ENCODE measurements at places on chromosomes 6 and 20.

- no peak for DNase-seq
These were observed 9.9 kb upstream of the RPS6KA2 start for GRCh38 chr6:166636934-166637333.

DNA sequence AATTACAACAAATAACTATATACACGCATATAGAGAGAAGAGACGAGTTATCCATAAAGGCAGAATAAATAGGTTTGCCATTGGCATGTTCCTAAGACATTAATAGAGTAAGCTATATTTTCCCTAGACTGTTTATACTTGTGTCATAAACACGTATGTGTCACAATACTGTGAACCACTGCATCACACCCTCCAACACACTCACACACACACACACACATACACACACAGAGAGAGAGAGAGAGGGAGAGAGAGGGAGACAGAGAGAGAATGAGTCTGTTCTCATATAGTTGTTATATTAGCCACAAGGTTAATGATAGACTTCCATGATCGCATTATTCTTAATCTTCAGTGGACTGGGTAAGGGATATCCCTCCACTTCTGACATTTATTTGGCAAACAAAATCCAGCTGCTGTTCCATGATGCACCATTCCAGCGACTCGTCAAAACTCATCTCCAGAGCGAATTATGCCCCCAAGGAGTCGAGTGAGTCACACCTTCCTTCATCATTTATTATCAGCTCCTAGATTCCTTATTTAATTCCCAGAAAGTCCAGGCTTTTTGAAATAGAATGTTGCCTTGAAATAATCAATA lies 82.8 kb upstream of the HIVEP1 start:
- DNase-seq, result no peak

GRCh38 chr20:54190217-54190616 lies 16.4 kb upstream of the CYP24A1 start:
- DNase-seq, result no peak

DNA sequence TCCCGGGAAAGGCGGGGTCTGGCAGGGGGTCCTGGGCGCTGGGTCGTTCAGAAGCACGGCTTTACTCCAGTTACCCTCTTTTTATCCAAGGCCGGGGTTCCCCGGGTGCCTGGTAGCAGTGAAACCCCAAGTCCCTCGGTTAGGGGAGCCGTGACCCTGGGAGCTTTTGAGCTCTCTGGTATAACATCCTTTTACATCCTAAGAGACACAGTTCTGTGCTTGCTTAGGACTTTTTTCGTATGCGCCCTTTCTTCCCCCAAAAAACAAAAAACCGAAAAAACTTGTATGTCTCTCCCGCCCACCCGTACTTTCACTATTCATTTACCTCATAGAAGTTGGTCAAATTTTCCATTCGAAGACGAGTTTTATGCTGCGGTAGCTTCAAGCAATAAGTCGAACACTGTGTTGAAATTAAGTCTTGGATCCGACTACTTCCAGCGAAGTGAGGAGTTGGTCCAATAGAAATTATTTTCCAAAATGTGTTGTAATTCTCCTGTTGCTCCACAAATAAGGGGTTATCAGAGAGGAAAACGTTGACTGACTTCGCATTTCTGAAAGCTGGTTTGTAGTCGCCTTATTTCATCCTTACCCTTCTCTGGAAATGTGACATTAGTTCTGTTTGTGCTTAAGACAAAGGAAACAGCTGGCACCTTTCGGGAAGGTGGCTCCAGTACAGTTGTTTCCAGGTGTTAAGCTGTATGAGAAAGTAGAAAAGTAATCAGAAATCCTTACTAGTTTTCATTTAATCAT lies 816 bp upstream of the MAN1A1 start:
- peak; percentile 40 for DNase-seq

GRCh38 chr20:10370091-10370887 lies 63.7 kb downstream of the MKKS start:
- no peak for DNase-seq

GRCh38 chr6:6969761-6970223 lies 138.0 kb upstream of the RREB1 start:
- peak; percentile 18 for DNase-seq

- peak; percentile 64 for DNase-seq
These were observed 72.4 kb downstream of the GPX5 start for GRCh38 chr6:28597924-28598722.

DNA sequence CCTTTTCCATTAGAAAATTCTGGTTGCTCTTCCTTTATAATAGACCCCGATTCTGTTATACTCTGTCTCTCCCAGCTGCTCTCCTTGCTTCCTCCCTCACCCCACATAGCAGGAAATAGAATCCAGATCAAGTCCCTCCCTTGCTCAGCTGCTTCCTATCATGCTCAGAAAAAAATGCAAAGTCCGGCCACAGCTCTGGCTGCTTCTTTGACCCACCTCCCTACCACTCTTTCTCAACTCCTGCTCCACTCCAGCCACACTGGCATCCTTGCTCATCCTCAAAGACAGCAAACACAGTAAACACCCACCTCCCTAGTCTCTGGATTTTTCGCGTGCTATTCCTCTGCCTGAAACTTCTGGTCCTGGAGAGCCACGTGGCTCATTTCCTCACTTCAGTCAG lies 9.1 kb upstream of the SLC22A16 start:
- DNase-seq, result no peak

GRCh38 chr6:106912091-106912490 lies 62.4 kb downstream of the CD24 start:
- DNase-seq, result no peak

DNA sequence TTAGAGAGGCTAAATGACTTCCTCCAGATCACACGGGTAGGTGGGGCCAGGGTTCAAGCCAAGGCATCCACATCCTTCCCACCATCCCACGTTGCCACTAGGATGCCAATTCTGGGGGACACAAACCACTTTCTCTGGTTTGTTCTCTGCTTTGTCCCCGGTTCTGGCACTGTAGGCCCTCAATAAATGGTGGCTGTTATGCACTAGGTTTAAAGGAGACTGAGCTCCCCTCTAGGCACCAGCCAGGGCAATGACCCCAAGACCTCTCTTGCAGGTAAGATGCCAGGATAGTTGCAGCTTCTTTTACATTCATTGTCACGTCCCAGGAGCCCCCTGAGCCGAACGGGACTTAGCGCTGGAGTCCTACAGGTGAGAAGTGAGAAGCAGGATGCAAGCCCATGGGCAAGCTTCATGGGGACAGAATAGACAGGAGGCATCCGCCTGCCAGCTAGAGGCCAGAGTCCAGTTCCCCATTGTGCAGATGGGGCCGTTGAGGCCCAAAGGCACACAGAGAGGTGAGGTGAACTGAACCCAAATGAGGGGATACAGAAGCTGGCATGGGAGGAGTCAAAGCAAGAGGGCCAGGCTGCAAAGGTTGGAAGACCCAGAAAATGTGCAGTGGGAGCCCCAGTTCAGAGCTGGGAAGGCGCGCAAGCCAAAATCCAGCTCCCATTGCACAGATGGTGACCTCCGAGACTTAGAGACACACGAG lies 677 bp downstream of the PXMP4 start:
- peak; percentile 12 for DNase-seq

DNA sequence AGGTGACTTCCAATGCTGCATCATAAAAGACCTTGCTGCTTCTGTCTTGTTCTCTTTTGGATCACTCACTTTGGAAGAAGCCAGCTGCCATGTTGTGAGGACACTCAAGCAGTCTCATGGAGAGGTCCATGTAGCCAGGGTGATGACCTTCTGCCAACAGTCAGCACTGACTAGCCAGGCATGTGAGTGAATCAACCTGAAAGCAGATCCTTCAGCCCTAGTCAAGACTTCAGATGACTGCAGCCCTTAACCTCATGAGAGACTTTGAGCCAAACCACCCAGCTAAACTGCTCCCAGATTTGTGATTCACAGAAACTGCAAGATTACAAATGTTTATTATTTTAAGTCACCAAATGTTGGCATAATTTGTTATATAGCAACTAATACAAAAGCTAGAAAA lies 86.0 kb upstream of the IYD start:
- DNase-seq, result no peak

DNA sequence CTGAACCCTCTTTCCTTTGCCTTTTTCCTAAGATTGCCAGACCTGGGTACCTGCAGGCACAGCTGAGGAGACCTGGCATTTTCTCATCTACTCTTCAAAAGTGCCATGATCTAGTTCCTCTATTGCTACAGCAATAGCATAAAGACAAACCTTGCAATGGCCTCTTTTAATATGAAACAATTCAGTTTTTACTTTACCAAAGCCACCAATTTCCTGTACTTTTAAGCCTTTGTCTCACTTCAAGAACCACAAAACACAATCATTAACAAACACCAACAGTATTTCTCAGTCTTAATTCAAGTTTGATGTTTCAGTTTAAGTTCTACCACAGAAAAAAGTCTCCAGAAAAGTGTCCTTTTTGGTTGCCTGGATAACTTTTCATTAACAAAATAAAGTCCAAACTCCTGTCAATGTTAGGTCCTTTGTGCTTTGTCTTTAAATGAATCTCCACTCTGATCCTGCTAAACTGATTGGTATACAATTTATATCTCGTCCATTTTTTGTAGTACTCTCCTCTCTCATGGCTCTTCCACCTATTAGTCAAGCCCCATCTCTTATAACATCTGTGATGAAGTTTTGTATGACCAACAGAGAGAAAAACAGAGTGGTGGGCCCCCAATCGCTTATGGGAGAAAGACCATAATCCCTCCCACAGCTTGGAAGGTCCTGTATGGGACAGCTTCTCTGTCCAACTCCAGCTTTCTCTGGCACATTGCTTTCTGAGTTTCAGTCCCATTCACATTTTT lies 50.5 kb upstream of the THEMIS start:
- no peak for DNase-seq

GRCh38 chr6:169157197-169158148 lies 96.2 kb downstream of the THBS2 start:
- no peak for DNase-seq

DNA sequence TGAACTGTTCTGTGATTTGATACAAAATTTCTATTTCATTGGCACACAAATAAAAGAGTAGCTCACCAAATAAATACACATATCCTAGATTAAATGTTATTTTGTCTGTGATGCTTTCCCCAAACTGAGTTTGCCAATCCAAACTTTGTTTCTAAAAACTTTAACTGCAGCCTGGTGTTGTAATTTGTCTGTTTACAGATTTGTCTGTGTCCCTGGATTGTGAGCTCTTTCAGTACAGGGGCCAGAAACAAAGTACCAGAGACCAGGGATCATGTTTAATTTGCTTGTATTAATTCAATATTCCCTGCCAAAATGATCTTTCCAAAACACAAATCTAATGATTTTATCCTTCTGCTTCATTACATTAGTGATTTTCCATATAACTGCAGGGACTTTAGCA lies 1044.6 kb upstream of the GJE1 start:
- DNase-seq, result no peak

DNA sequence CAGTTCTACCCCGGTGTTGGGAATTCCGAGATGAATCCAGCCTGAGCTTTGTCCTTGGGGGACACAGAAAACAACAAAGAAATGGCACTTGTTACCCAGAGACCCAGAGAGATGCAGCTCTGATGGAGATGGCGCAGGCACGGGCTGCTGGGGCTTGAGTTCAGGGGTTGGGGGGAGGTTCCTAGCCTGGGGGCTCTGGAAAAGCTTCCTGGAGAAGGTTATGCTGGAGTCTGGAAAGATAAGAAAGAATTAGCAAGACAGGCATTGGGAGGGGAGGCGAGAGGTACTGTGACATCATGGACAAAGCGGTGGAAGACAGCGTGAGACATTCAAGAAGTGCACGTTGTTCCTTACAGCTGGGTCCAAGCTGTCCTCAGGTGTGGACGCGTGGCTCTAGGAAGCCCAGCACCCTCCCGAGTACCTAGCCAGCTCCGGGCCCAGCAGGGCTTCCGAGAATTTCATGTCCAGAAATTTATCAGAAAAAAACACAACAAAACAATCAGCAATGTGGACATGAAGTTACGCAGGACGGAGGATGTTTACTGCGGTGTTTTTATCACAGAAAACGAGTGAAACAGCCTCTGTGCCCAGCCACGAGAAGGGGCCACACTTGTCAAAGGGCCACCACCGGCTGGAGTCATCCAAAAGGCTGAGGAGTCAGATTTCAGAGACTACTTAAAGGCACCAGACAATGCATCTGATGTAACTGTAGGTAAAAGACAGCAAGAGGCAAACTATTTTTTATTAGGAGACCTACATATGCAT lies 39.5 kb downstream of the C20orf203 start:
- DNase-seq, result no peak

GRCh38 chr20:64091340-64091739 lies 7.1 kb upstream of the LKAAEAR1 start:
- DNase-seq, result no peak

DNA sequence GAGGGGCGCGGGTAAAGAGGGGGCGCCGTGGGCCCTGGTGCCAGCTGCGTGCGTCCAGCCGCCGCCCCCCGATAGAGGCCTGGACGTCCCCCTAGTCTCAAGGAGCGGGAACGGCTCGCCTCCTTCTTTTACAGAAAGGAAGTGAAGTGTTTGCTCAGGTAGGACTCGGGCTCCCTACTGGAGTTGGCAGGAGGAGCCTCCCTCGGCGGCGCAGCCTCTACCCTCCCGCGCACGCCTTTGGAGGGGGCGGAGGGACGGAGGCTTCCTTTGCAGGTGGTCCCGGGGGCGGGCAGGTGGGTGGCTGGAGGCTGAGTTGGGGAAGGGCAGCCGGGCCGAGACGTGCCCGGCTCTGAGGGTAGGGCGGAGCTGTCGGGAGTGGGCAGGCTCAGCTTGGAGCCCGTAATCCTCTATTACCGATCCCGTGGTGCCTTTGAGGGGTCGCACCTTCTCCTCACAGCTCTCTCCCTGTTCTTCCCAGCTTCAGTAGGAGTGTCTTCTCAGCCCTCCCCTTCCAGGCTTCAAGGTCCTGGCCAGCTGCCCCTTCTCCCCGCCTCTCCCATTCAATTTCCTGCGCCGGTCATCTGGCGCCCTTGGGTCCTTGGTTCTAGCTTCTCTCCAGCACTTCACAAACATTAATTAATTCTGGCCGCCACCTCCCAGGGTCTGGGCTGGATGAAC lies 728 bp downstream of the ITPR3 start:
- DNase-seq, result peak; percentile 73

DNA sequence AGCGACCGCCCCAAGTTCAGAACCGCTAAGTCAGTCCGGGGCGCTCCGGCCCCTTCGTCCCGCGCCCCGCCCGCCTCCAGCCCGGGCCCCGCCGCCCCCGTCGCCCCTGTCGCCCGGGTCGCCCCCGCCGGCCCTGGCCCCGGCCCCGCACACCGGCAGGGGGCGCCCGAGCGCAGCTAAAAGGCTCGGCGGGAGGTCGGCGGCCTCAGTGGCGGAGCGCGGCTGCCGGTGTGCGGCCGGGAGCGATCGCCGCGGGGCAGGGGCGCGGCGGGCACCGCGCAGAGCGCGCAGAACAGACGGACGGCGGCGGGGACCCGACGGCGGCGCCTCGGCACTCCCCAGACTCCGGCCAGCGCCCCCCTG lies at the start of gene FNDC1:
Gene FNDC1 (plus strand): TSS at position 208 of the 363 bp plus-strand sequence. CDS start 197 bp downstream, outside the sequence.
- DNase-seq, result peak; percentile 51

- peak; percentile 3 for DNase-seq
These were observed 60.9 kb downstream of the COL9A1 start for GRCh38 chr6:70241991-70242420.

GRCh38 chr6:20379231-20379630 lies 22.4 kb upstream of the E2F3 start:
- no peak for DNase-seq

- peak; percentile 95 for DNase-seq
These were observed 653 bp downstream of the LMBRD1 start for GRCh38 chr6:69796073-69796641.
